ENCODE measurements at places on chromosomes 1 and 21.

- DNase-seq = no peak
These were observed 2.6 kb downstream of the TXNIP start for GRCh38 chr1:145993618-145994390.

- DNase-seq = no peak
These were observed 28.3 kb downstream of the NEK7 start for GRCh38 chr1:198185146-198185545.

DNA sequence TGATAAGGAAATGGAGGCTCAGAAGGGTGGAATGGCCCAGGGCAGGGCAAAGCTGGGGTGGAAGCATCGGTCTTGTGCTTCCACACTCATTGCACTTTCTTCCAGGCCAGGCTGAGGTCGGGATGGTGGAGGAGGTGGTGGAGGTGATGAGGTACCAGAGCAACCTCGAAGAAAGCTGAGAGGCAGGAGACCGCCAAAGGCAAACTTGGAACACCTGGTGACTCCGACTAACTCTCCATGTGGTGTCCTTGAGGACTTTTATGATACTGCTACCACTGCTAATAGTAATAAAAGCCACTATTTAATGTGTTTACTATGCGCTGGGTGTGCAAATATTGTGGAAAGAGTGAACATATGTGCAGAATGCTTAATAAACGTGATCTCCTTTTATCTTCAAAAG is 16.9 kb upstream of the BTG2 start:
- no peak for DNase-seq

GRCh38 chr1:16366722-16367257 is at the start of gene SZRD1:
Gene SZRD1, plus strand, starts transcription at chr1:16367242. Its CDS starts 16 bp downstream, at chr1:16367258.
- DNase-seq = peak; percentile 99

DNA sequence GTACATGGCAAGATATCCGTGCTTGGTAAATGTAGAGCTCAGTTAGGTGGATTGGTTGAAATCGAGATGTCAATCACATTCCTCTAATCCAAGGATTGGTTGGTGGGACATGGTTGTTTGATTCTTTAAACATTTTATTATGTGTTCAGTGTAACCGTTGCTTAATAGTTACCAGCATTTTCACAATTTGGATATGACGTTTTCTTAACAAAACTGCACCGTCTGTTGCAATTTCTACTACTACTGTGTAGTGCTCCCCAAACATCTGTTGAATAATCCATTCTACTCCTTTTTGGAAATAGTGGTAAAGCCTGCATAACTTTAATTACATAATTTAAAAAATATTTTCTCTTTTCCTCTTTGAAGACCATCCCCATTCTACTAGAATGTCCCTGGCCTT is 16.3 kb downstream of the OR2B11 start:
- DNase-seq = no peak

DNA sequence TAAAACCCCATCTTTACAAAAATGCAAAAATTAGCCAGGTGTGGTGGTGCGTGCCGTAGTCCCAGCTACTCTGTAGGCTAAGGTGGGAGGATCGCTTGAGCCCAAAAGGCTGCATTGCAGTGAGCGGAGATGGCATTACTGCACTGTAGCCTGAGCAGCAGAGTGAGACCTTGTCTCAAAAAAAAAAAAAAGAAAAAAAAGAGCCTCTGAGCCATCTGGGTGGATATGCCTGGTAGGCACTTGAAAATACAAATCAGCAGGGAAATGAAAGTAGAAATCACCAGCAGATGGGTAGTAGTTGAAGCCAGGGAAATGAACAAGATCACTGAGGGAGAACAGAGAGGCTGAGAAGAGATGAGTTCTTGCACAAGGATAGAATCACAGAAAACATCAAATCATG is 131.0 kb upstream of the HMCN1 start:
- no peak for DNase-seq

DNA sequence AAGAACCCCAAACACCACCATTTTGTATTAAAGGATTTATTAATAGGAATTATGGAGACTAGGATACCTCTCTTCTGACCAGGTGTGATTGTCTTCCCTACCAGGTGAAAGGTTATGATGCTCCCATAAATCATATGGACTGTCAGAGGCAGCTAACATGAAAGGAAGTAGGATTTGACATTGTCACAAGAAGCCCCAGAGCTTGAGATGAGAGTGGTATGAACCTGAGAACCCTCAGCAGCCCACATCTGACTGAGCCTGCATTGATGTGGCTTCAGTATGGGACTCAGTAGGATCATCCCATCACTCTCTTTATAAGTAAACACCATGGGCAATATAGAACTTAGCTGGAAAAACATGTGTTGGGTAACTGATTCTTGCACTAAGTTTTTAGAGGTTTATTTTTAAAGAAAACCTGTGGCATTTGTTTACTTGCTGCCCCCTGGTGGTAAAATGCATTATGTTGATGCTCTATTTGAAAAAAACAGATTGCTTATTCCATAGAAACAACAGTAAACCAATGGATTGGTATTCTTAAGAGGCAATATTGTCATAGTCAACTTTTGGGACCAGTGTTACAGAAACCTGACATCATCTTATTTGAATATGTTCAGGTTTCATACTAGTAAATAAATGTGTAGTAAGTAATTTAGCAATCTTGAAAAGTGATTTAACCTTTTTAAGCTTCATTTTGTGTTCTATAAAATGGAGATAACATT is 16.6 kb upstream of the CACYBP start:
- DNase-seq = peak; percentile 42

GRCh38 chr1:117672756-117673155 is 66.9 kb downstream of the TENT5C start:
- DNase-seq = no peak

- DNase-seq = no peak
These were observed 587.2 kb downstream of the PTPRU start for GRCh38 chr1:29823561-29823960.

GRCh38 chr1:185990565-185990964 is 256.4 kb downstream of the HMCN1 start:
- DNase-seq = no peak

- DNase-seq = no peak
These were observed 31.0 kb upstream of the H6PD start for GRCh38 chr1:9203511-9203982.

- DNase-seq = no peak
These were observed 191.7 kb upstream of the NFIA start for GRCh38 chr1:60890664-60891063.

GRCh38 chr1:162910161-162910560 is 49.2 kb upstream of the CCDC190 start:
- DNase-seq = no peak

DNA sequence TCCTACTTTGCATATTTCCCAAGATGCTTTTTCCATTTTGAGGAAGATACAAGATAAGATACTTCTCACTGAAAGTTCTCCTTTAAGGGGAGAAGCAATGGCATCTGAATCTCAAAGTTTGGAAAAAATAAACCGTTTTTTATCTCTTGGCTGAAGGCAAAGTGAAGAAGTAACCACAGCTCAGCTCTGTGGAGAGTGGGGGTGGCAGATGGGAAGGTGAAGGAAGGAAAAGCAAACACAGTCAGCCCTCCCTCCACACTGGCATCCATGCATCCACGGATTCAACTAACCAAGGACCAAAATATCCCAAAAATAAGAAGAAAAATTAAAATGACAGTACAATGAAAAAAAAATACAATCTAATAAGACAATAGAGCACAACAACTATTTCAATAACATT is 211.1 kb downstream of the RGS7 start:
- DNase-seq = no peak

DNA sequence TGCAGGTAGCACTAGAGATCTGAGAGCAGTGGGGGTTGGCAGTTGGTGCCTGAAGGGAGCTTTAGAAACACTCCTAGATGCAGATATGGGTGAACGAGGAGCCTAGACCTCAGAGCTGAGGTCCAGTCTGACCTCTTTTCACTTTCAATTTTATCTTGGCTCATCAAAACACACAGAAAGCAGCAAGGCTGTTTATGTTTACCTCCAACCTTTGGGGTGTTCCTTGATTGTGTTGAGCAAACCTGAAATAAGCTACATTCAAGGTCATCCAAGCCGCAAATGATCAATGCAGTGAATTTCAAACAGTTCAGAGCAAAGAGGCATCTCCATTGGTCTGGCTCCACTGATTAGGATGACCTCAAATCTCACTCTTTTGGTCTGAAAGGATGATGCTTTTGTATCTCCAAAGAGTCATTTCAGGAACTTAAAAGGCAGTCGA is 1.3 kb downstream of the LY9 start:
- DNase-seq = no peak

GRCh38 chr1:114314098-114314497 is 160.4 kb upstream of the SYT6 start:
- DNase-seq = no peak

DNA sequence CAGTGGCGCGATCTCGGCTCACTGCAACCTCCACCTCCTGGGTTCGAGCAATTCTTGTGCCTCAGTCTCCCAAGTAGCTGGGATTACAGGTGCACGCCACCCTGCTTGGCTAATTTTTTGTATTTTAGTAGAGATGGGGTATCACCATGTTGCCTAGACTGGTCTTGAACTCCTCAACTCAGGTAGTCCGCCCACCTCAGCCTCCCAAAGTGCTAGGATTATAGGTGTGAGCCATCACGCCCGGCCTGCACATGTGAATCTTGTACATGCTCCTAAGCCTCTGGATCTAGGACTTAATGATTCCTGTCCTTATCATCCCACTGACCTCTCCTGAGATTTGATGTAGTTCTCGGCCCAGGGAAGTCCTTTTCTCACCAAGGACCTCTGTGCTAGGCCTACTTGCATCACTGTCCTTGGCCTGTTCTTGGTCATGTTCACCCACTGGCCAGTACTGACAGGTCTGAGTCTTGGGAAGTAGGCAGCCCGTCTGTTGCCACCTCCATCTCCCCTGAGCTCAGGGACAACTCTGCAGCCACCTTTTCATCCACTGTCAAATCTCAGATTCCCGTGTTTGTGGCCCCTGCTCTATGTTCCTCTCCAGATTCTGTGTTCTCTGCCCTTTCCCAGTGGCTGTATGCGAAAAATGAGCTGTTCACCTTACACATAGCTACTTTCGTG is 9.4 kb downstream of the HYI start:
- DNase-seq = no peak

GRCh38 chr1:232319072-232319471 is 310.9 kb downstream of the SIPA1L2 start:
- no peak for DNase-seq

DNA sequence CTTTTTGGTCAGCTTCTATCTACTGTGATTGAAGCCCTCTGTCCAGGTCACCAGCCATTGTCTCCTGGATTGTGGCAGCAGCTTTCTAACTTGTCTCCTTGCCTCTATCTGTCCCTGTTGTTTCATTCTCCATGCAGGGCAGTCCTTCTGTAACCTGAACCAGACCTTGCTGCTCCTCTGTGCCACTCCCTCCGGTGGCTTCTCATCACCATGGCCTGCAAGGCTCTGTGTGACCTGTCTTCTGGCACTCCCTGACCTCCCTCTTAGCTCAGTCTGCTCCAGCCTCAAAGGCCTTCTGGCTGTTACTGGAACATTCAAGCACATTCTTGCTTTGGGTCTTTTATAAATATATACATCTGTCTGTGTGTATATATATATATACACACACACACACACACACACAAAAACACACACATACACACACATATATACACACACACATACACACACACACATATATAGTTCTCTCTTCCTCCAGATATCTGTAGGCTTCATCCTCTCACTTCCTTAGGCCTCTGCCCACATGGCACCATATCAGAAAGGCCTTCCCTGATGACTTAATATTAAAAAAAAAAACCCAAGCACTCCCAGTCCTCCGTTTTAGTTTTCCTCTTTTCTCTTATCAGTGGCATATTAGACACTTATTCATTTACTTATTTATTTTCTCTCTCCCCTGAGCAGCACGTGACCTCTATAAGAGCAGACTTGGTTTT is 21.2 kb upstream of the JUN start:
- DNase-seq = no peak

- no peak for DNase-seq
These were observed 876 bp downstream of the RAB29 start for GRCh38 chr1:205774198-205775014.

DNA sequence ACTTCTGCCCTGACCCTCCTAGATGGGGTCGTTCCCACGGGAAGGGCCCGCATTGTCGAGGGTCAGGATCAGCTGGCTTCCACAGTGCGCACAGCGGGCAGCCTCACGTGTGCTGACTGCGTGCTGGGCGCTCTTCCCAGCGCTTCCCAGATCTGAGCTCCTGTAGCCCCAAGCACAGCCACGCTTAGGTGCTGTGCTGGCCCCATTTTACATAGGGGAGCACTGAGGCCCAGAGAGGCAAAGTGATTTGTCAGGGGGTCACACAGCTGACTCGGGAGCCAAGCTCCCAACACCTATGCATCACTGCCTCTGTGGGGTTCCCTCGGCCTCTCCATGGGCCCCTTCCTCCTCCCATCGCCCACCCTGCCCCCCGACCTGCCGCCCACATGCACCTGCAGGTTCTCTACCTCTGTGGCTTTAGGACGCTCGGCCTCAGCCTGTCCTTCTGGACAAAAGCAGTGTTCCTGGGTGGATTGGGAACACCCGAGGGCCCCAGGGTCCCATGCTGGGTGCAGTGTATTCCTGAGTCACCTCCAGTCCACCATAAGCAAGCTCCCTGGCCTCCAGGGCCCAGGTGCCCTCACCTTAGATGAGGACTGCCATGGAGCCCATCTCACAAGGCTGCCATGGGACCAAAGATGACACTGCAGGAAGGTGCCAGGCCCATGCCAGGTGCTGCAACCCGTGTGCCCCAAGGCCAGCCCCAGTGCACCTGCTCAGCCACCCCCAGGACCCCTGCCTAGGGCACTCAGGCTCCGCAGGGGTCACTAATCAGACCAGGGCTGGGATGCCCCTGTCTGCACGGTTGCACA is 23.3 kb downstream of the TFF3 start:
- no peak for DNase-seq

- no peak for DNase-seq
These were observed 2.0 kb downstream of the GPR88 start for GRCh38 chr1:100539836-100540536.

DNA sequence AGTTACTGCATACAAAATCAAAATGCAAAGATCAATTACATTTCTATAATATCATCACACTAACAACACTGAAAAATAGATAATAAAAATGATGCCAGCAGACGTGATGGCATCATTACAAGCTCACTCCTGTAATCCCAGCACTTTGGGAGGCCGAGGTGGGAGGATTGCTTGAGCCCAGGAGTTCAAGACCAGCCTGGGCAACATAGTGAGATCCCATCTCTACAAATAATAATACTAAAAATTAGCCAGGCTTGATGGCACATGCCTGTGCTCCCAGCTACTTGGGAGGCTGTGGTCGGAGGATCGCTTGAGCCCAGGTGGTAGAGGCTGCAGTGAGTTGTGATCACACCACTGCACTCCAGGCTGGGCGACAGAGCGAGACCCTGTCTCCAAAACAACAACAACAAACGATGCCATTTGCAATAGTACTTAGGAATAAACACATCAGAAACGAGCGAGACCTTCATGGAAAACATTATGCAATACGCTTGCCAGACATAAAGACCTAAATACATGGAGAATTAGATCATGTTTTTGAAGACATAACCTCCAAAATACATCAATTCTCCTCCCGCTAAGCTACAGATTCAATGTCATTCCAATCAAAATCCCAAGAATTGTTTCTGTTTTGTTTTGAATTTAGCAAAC is 86.6 kb upstream of the ERRFI1 start:
- no peak for DNase-seq

- DNase-seq = no peak
These were observed 31.7 kb downstream of the ABL2 start for GRCh38 chr1:179197690-179198297.

All from foreskin melanocyte (primary cell).